GM04504 (cell line): ENCODE measurements at places on chromosomes 7 and 10.

DNA sequence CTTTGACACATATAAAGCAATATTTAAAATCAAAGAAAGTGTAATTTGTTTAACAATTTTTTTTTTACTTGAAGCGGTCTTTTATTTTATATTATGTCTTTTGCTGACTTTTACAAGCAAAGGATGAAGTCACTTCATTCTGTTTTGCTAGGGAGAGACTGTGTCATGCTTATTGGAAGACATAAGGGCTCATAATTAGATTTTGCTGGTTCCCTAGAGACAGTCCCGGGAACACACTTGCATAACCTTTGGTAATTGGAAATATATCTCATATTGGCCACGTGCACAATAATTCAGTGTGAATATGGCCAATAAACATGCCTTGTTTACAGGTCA lies 448 bp upstream of the NET1 start:
- DNase-seq = peak; percentile 16

DNA sequence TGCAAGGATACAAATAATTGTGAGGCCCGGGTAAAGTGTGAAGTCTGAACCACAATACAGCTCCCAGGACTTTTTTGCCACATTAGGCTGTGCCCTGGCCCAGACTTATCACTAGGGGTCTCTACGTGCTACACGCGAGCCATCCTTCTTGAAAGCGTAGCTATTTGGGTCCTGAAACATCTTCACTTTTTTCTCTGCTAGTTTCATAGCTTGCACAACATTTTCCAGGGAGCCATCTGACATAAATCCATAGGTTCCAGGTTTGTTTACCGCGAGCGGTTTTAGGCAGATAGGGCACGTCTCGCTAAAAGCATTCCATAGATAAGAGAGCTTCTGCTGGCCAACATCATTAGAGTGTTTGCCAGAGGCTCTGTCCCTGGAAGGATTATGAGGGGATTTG lies 226.5 kb downstream of the RPS24 start:
- DNase-seq = no peak

DNA sequence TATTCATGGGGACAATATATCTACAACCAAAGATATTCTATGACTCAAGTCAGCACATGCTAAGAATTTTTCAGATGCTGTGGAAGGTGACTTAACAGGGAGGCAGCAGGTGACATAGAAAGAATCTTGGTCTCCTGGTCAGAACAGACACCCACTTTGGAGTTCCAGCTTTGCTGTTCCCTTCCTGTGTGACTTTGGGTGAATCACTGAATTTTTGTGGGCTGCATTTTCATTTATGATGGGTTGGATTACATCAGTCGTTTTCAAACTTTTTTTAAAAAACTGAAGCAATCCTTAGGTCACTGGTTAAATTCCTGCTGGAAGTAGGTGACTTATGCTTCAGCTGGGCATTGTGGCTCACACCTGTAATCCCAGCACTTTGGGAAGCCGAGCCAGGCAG lies 24.9 kb downstream of the RGR start:
- DNase-seq = peak; percentile 50

GRCh38 chr10:125118011-125118611 lies 42.3 kb downstream of the CTBP2 start:
- DNase-seq = no peak
